Amygdala (tissue), 56 donors: ENCODE measurements at places on chromosomes 6 and 20.

GRCh38 chr6:108746836-108747575 is 101.2 kb upstream of the ARMC2 start:
- no peak for DNase-seq

DNA sequence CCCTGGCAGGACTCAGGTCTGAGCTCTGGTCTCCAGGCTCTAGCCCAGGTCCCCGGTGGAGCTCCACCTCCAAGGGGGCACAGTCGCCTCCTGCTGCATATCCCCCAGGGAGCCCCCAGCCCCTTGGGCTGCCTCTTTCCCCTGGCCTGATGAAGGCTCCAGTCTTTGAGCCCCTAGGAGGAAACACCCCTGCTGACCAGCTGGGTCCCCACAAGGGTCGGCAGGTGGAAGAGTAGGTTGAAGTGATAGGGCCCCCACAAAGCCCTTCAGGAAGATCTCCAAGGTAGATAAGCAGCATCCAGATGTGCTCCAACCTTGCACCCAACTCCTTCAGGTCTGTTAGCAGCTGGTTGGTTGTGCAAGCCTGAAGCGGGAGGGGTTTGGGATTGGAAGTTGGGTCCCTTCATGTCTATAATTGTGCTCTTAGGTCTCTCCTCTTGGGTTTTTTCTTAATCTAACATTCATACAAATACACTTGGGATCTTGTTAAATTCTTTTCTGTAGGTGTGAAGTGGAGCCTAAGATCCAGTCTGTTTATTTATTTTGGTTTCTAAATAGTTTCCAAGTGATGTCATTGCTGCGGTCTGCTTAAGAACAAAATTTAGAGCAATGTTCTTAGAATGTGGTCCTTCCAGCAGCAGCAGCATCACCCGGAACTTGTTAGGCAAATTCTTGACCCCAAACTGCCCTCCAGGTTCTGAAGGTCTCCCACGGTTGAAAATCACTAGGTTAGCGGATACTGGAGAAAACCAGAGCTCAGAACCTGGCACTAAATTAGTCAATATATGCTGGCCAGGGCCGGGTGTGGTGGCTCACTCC is 5.1 kb downstream of the UBE2C start:
- no peak for DNase-seq

GRCh38 chr6:101876431-101876830 is 482.9 kb downstream of the GRIK2 start:
- no peak for DNase-seq

DNA sequence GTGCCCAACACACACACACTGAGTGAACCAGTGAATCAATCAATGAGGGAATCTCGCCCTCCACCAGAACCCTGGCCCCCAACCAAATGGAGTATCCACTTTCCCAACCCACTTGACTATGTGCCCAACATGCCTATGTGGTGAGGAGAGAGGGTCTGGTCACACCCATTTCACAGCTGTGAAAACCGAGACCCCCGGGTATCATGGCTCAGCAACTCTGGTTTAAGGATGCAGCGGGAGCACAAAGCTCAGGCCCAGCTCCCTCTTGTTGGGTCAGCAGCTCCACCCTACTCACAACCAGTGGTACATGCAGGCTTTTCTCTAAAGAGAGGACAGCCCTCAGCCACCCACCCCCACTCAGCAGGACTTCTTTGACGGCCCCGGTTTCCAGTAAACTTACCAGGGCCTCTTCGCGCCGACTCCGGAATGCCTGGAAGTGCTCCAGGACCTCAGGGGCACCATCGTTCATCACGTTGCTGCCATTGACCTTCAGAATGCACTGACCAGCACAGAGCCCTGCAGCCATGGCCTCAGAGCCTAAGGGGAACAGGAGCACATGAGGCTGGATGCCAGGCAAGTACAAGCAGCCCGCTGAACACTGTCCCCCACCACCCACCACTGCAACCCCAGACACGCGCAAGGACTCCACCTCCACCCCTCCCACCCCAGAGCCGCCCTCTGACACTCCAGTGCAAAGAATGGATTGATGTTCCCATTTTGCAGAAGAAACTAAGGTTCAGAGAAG is 174.7 kb downstream of the PREX1 start:
- DNase-seq: no peak

GRCh38 chr6:151060766-151061531 is 178.8 kb upstream of the AKAP12 start:
- no peak for DNase-seq

DNA sequence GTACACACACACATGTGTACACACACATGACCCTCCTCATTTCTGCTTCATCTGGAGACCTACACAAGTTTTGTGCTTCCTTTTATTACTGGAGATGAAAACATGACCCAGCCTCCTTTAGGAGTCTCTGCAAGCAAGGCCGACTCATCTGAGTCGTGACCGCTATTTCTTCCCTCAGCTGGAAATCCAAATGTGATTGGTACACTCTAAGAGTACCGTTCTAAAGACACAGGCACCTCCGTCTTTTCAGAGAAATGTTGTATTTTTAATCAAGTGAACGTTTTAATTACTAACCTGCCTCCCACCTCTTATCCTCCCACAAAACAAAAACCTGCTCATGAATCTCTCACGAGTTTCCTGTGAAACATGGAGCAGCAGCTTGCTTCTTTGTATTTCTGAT is 63.0 kb downstream of the LAMP5 start:
- DNase-seq: no peak
